ENCODE measurements at places on chromosomes 4 and X. TPM values are rescaled to one million over a fixed set of nuclear protein-coding genes. Genes with fewer than 3 reads are reported as not detected.

The COX18 gene
- total RNA-seq = 20.9 TPM

The BEX2 gene
- 18.9 TPM for total RNA-seq

The NSUN7 gene
- total RNA-seq = 0.19 TPM

The ADGRA3 gene
- total RNA-seq = 9.9 TPM

DNA sequence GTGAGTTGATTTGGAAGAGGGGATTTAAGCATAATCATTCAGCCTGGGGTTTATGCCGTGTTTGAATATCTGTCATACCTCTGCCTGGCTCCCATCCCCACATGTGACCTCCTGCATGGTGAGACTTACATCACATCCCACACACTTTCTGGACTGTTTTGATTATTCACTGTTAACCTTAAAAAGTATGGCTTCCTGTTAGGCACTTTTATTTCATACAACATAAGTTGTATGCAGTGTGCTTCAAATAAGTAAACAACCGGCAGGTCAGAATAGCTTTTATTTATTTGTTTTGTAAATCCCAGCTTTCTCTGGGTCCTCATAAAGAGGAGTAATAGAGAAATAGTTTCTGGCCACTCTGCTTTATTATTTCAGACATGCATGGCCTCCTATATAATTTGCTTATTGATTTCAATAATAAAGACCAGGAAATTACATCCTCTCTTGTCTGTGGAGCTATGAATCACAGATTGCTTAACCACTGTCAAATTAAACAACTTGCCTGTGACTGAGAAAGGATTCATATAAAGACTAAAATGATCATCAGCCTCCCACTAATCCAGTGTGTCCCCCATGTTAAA lies 376.8 kb upstream of the ZFP42 start:
- DNase-seq = no peak

DNA sequence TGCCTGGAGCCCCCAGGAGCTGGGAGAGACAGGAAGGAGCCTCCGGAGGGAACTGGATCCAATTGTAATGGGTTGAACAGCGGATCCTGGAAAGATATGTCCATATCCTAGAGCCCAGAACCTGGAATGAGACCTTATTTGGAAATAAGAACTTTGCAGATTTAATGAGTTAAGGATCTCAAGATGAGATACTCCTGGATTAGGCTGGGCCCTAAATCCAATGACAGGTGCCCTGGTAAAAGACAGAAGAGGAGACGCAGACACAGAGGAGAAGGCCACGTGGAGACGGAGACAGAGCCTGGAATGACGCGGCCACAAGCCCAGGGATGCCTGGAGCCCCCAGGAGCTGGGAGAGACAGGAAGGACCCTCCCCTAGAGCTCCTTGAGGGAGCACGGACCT lies 34.1 kb downstream of the P2RY8 start:
- DNase-seq = no peak

- peak; percentile 6 for DNase-seq
Observed at GRCh38 chrX:1883772-1884171, 268.9 kb downstream of the ASMT start.

GRCh38 chr4:105133976-105134375 lies 12.7 kb upstream of the TET2 start:
- no peak for DNase-seq

GRCh38 chr4:75514949-75515612 lies 808 bp downstream of the THAP6 start:
- DNase-seq = peak; percentile 20

DNA sequence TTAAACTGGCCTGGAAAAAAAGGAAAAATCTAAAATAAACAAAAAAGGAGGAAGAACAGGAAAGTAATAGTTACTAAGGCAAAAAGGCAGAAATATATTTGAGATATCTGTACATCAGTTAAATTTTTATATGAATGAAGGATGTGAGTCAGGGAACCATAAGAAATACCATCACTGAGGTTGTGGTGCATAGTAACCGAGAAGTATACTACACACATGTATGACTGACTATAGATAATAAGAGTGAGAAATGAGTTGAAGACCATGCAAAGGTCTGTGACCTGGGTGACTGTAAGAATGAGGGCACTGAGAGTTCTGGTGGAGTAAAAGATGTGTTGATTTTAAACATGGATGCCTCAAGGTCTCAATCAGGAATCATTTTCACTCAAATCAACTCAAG lies 220.6 kb upstream of the FAM241A start:
- DNase-seq = no peak

DNA sequence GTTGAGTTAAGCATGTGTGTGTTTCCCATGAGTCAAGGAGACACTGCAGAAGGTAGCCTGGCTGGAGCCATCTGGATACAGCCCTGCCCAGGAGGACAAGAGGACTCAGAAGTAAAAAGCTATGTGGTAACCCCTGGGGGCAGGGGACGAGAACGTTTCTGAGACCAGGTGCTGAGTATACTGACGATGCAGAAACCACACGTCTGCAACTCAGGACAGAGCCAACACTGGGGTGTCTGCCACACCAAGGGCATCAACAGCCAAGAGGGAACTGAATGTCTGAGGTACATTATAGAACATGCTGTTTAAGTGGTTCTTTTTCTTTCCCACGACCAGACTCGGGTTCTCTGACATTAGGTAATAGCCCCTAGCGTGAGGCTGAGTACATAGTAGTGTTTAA lies 94.1 kb upstream of the GPR34 start:
- DNase-seq = no peak

GRCh38 chrX:143401160-143401559 lies 116.1 kb downstream of the SPANXN3 start:
- DNase-seq = no peak

GRCh38 chr4:8709729-8710360 lies 117.3 kb downstream of the CPZ start:
- no peak for DNase-seq

DNA sequence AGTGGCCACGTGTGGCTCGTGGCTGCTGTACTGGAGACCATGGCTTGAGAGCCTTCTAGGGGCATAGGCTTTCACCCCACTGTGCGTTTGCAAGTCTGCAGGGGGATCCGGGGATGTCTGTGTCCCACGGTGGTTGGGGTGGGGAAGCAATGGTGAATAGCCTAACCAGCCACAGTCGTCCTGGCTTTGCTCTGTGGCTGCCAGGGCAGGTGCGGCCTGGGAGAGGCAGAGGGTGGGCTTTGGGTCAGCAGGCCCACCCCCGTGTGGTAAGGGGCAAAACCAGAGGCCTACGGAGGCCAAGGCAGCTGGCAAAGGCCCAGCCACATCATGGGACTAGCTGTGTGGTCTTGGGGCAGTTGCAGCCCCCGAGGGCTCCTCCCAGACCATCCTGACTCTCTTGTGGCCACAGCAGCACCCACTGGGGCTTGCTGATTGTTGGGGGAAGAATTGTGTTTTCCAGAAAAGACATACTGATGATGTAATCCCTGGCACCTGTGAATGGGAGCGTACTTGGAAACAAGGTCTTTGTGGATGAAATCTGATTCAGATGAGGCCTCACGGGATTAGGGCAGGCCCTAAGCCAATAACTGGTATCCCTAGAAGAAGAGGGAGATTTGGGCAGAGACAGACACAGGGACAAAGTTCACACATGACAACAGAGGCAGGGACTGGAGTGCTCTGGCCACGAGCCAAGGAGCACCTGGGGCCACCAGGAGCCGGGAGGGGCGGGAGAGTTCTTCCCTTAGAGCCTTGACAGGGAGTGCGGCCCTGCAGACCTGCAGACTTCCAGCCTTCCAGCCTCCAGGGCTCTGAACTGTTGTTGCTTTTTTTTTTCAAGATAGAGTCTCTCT lies 2.9 kb downstream of the CPZ start:
- DNase-seq = no peak

DNA sequence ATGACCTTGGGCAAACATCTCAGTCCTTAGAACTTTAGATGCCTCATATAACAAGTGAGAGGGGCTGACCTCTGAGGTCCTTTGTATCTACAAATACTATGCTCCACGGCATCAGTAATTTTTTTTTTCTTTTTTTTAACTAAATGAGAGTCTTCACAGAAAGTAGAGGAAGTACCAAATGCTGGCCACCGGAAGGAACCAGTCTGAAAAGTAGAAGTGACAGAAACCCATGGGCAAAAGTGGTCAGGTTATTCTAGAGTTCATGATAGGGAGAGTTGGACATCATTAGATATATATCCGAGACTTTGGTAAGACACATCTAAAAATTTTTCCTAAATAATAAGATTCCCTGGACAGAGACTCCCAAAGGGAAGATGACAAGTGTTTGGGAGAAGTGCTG lies 53.7 kb downstream of the COQ2 start:
- no peak for DNase-seq

DNA sequence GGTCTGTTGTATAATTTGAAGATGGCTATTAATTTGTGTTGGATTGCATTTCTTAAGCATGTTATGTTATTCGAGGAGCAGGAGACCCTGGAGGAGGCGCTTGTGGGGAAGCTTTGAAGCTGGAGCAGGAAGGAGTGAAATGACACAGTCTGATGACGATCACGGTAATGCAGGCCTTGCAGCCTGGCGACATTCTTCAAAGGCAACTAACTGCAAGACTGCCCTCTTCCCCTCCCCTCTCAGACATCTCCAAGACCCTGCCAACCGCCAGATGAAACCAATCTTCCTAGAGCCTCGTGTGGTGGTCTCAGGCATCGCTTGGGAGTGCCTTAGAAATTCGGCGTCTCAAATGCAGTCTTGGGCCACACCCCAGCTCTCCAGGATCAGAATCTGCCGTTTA lies 16.1 kb downstream of the CLCN4 start:
- no peak for DNase-seq

DNA sequence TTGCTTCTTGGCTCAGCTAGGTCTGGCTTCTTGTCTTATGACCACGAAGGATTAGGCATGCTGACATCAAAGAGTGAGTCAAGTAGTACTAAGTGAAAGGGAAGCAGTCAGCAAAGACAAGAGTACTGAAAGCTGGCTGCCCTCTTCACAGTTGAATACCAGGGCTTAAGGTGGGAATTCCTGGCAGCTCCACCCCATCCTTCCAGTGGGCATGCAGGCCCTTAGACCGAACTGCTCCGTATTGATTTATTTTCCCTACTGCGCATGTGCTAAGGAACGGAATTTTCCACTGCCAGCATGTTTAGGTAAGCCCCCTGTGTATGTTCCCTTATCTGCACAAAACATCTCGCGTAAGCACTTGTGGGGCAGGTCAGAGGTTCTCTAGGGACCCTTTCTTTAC lies 2320.1 kb downstream of the ARAP2 start:
- DNase-seq = no peak

- DNase-seq = no peak
Observed at GRCh38 chrX:14504960-14505538, 24.3 kb upstream of the GLRA2 start.

- no peak for DNase-seq
Observed at GRCh38 chrX:7542587-7543380, 300.2 kb upstream of the VCX start.

- DNase-seq = no peak
Observed at GRCh38 chr4:8364848-8365350, 75.6 kb downstream of the ACOX3 start.

GRCh38 chrX:32987142-32987541 lies 224.2 kb downstream of the DMD start:
- DNase-seq = no peak

- DNase-seq = no peak
Observed at GRCh38 chrX:115486510-115486909, 74.5 kb upstream of the PLS3 start.

- DNase-seq = no peak
Observed at GRCh38 chr4:1298461-1298860, 8.8 kb downstream of the MAEA start.

DNA sequence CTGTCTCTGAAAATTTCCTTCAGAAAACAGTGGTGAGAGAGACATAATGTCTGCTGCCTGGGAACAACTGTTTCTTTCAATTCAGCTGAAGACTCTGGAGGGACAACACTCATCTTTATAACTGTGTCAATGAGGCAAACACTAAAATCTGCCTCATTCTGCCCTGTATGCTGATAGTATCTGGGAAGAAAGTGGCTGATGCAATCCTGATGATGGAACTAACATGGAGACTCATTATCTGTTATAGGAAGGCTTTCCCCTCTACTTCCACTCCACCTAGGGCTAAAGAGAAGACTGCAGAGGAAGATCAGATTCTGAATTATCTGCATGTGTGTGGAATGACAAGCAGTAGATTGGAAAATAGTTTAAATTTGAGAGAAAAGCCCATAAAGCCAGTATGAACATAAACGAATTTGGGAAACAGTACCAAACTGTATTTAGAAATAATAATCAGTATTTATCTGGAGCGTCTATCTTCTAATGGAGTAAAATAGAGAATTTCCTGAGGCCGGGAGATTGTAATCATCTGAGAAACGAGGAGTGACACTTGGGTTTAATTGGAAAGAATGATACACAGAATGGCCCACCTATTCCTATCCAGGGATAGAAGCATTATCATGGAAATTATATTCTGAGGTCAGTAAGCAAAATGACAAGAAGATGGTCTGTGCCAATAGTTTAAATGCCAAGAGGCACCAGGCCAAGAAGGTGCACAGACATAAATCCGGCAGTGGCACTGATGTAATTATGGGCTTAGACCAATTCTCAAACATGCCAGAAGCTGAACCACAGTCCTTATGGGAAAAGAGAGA lies 85.4 kb downstream of the SHISA3 start:
- no peak for DNase-seq

DNA sequence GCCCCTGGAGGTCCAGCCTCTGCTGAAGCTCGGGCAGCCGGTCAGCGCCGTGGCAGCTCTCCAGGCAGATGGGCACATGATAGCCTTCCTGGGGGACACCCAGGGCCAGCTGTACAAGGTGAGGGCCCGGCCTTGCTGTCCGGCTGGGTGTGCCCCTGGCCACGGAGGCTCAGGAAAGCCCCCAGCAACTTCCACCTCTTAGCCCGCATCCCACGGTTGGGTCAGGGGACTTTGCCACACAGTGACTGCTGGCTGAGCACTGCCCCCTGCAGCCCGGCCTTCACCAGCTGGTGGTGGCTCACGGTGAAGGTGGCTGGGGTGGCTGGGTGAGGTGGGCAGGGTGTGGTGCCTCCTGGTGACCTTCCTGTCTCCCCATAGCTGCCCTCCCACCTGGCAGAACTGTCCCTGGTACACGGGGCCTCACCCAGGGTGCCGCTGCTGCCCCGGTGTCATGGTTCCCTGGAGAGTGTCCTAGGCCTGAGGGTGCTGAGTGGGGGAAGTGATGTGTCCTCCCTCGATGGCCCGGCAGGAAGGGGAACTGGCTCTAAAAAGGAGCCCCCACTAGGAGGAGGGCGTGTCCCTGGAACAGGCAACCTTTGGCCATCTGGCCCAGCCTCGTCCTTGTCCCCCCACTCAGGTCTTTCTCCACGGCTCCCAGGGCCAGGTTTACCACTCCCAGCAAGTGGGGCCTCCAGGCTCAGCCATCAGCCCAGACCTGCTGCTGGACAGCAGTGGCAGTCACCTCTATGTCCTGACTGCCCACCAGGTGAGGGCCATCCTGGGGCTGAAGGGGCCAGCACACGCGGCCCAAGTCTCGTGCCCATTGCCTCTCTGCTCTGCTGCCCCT lies 4.5 kb downstream of the PLXNB3 start:
- no peak for DNase-seq

Measured in activated naive CD4-positive, alpha-beta T cell treated with anti-CD3 and anti-CD28 coated beads for 36 hours (primary cell).